ENCODE measurements at places on chromosomes 6 and 20.

GRCh38 chr20:37877832-37878772, 24.8 kb upstream of the VSTM2L start:
- DNase-seq = no peak

DNA sequence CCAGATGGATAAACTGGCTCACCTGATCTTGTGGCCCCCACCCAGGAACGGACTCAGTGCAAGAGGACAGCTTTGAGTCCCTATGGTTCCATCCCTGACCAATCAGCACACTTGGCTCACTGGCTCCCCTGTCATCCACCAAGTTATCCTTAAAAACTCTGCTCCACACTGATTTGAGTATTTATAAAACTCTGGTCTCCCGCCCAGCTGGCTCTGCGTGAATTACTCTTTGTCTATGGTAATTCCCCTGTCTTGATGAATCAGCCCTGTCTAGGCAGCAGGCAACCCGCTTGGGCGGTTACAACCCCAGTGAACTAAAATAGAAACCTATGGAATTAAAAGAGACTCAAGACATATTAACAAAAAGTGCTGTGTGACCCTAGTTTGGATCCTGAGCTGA, 38.1 kb upstream of the CD83 start:
- no peak for DNase-seq

- DNase-seq = no peak
These were observed 39.3 kb downstream of the KLHL32 start for GRCh38 chr6:96963809-96964208.

DNA sequence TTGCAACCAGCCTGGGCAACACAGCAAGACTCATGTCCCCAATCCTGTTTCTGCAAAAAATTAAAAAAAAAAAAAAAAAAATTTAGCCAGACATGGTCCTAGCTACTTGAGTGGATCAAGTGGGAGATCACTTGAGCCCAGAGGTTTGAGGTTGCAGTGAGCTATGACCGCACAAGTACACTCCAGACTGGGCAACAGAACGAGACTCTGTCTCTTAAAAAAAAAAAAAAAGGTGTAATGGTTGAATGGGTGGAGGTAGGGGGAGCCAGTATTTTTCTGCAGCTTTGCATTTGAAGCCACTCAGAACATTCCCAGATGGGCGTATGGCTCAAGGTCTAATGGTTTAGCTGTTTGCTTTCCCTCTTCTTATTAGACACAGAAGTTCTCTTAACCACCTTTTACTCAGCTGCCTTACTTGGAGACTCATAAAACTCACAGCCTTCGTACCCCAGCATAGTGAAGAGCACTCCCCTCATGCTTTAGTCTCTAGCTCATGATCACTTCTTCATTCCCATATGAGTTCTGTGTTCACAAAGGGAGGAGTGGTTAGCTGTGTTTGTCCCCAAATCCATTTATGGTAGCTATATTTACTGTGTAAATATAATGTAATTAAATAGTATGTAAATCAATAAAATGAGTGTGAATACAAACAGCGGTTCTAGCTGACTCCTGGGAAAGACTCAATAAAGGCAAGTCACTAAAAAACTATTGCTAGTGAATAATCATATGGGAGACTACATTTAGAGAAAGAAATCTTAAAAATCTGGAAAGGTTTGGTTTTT, 9.0 kb downstream of the FKBP1A start:
- DNase-seq = no peak

DNA sequence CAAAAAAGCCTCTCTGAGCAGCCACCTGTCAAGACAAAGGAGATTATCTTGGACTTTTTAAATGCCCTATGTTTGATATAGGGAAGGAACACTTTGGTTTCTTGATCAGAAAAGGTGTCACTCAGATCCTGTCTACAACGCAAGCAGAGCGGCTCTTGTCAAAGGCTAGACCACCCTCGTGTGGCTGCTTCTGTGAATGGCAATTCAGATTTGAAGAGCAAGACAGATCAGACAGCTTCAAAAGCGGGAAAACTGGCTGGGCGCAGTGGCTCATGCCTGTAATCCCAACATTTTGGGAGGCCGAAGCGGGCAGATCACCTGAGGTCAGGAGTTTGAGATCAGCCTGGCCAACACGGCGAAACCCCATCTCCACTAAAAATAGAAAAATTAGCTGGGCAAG, 10.1 kb upstream of the NXT1 start:
- DNase-seq = no peak

DNA sequence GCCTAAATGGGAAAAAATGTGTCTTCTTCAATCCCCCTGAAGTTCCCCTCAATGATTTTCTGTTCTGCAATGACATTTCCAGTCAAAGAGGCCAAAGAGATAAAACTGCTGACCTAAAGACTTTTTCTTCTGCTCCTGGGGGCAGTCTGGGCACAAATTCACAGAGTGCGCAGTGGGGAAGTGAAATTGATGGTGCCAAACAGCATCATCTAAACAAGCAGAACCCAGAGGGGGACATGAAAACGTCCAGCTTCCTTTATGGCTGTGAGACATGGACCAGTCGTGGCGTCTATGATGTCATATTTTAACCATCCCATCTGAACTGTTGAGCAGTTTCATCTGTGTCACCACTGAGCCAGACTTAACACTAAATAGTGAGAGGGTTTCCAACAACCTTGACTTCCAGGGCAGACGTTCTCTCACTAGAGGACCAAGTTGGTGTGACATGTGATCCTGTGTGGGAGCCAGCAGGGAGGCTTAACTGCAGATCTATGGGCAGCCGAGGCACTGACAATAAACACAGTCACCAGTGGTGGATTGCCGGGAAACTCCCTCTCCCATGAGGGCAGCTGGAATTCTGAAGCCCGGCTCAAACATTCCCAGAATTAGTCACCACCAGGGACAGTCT, 12.4 kb downstream of the SCML4 start:
- no peak for DNase-seq

GRCh38 chr6:21395121-21395520, 198.4 kb upstream of the SOX4 start:
- no peak for DNase-seq

- no peak for DNase-seq
These were observed 16.2 kb downstream of the RAB44 start for GRCh38 chr6:36713846-36714245.

- no peak for DNase-seq
These were observed 101.3 kb downstream of the VEGFA start for GRCh38 chr6:43871284-43871683.

DNA sequence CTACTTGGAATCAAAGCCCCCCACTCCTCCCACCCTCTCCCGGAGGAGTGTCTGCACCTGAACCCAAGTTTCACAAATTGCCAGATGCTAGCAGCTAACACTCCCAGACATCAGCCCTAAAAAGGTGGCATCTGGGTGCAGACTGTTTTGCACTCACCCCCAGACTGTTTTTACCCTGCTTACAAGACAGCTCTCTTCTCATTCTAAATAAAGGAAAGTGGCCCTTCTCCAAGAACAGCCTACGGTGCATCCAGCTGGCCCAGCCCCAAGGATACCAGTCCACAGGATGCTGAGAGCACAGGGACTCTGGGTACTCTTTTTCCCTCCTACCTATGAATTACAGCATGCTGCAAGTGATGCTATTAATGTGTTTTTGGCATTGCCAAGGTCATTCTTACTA, 842.0 kb upstream of the FLRT3 start:
- no peak for DNase-seq

DNA sequence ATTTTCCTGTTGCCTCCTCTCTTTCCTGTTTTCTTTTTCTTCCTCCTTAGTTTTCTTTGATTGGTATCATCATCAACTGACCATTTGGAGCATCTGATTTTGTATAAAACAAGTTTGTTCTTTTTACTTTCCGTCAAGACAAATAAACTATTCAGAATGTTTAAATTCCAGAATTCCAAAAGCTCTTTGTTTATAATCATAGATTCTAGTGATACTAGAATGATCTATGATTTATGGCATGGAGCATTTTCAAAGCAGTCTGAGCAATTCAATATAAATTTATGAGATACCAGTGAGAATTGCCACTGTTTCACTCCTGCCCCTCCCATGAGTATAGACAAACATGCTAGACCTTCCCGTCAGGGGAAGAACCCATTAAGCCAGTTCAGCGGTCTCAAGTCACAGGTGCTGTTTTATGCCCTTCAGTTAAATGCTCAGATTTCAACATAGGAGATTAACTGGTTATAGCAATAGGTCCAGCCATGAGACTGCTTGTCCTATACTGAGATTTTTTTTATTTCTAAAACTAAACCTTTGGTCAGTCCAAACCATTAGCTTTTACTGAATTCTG, 60.7 kb downstream of the GRIK2 start:
- DNase-seq = no peak

All from stimulated activated CD8-positive, alpha-beta memory T cell treated with anti-CD3 and anti-CD28 coated beads, Interleukin-2, amount 100 ng/mL, for 48 hours (primary cell).